ENCODE measurements at places on chromosomes 2 and 18.

DNA sequence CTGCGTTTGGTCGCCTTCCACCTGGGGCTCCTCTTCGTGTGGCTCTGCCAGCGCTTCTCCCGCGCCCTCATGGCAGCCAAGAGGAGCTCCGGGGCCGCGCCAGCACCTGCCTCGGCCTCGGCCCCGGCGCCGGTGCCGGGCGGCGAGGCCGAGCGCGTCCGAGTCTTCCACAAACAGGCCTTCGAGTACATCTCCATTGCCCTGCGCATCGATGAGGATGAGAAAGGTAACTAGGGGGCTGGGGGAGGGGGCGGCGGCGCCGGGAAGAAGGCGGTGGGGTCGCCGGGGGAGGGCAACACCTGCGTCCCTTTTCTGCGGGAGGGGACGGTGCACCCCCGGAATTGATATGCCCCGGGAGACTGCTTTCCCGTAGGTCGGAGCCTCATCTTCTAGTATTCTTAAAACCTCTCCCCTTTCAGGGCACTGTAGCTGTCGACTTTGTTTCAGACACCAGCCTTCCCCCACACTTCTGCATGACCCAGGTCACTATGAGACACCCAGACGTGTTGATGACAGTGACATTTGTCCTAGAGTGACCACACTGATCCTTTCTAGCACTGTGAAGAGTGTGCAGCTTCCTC lies 755 bp downstream of the SPAST start:
- H3K27ac ChIP-seq = peak overlapping the region; percentile 75
- H3K4me1 ChIP-seq = peaks cover 29% of the 10 kb centered on the region
- H3K36me3 ChIP-seq = peaks cover 2% of the 10 kb centered on the region
- H3K27me3 ChIP-seq = no peaks in the 10 kb centered on the region

DNA sequence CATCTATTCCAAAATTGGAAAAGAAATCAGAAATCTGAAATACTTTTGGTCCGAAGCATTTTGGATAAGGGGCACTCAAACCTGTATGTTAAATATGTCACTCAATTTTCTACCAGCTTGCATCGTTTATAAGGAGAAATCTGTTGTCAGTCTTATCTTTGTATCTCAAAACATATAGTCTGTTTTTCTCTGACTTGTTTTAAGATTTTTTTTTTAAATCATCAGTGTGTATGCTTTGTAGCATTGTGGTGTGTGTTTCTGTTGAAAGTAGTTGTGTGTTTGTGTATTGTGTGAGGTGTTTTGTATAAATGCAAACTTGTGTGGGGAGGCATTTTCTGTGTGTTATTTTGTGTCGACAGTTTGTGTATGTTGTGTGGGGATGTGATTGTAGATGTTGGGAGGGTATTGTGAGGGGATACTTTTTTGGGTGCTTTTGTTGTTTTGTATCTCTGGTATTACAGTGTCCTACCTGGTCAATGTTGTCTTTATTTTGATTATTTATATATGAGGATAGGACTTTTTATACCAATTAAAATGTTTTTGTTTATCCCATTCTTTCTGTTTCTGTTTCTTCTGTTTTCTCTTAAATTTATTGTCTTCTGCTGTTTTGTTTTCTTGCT lies 30.9 kb downstream of the SMCHD1 start:
- H3K36me3 ChIP-seq = peaks cover 65% of the 10 kb centered on the region
- DNase-seq = no peak
- H3K4me1 ChIP-seq = peaks cover 11% of the 10 kb centered on the region
- H3K27me3 ChIP-seq = no peaks in the 10 kb centered on the region
- no peak overlapping the region for H3K4me3 ChIP-seq
- no peak overlapping the region for H3K27ac ChIP-seq

DNA sequence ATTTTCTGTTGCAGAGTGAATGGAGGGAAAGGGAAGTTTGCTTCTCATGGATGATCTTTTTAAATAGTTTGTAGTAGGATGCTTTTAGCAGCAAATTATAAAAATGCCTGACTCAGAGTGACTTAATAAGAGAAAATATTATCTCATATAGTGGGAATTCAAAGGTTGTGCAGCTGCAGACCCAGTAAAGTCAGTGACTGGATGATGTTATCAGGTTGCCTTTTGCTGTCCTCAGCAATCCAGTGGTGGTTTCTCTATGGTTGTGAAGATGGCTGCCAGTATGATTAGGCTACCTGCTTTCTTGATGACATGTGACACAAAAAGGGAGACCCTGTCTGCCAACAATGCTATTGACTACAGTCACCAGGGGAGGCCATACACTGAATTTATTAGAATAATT lies 184.8 kb downstream of the DIS3L2 start:
- H3K36me3 ChIP-seq = peaks cover 2% of the 10 kb centered on the region
- H3K27me3 ChIP-seq = no peaks in the 10 kb centered on the region
- no peak overlapping the region for H3K27ac ChIP-seq
- H3K4me1 ChIP-seq = no peaks in the 10 kb centered on the region

GRCh38 chr2:66929632-66930338 lies 467.3 kb upstream of the ETAA1 start:
- no peaks in the 10 kb centered on the region for H3K36me3 ChIP-seq
- no peak overlapping the region for H3K4me3 ChIP-seq
- DNase-seq = no peak
- H3K27ac ChIP-seq = no peak overlapping the region
- H3K27me3 ChIP-seq = peaks cover 19% of the 10 kb centered on the region

- DNase-seq = no peak
- no peaks in the 10 kb centered on the region for H3K4me1 ChIP-seq
- H3K36me3 ChIP-seq = no peaks in the 10 kb centered on the region
- H3K27ac ChIP-seq = no peak overlapping the region
- peaks cover 52% of the 10 kb centered on the region for H3K27me3 ChIP-seq
Measured at GRCh38 chr18:60411715-60412114, 39.1 kb upstream of the MC4R start.

- H3K27me3 ChIP-seq = no peaks in the 10 kb centered on the region
- no peaks in the 10 kb centered on the region for H3K4me1 ChIP-seq
- H3K36me3 ChIP-seq = no peaks in the 10 kb centered on the region
- no peak overlapping the region for H3K27ac ChIP-seq
- no peak overlapping the region for H3K4me3 ChIP-seq
Measured at GRCh38 chr18:72638376-72638775, 94.2 kb upstream of the CBLN2 start.

- H3K36me3 ChIP-seq = no peaks in the 10 kb centered on the region
- no peak overlapping the region for H3K27ac ChIP-seq
- H3K4me1 ChIP-seq = no peaks in the 10 kb centered on the region
- no peaks in the 10 kb centered on the region for H3K27me3 ChIP-seq
Measured at GRCh38 chr2:142065156-142065555, 65.7 kb downstream of the LRP1B start.

DNA sequence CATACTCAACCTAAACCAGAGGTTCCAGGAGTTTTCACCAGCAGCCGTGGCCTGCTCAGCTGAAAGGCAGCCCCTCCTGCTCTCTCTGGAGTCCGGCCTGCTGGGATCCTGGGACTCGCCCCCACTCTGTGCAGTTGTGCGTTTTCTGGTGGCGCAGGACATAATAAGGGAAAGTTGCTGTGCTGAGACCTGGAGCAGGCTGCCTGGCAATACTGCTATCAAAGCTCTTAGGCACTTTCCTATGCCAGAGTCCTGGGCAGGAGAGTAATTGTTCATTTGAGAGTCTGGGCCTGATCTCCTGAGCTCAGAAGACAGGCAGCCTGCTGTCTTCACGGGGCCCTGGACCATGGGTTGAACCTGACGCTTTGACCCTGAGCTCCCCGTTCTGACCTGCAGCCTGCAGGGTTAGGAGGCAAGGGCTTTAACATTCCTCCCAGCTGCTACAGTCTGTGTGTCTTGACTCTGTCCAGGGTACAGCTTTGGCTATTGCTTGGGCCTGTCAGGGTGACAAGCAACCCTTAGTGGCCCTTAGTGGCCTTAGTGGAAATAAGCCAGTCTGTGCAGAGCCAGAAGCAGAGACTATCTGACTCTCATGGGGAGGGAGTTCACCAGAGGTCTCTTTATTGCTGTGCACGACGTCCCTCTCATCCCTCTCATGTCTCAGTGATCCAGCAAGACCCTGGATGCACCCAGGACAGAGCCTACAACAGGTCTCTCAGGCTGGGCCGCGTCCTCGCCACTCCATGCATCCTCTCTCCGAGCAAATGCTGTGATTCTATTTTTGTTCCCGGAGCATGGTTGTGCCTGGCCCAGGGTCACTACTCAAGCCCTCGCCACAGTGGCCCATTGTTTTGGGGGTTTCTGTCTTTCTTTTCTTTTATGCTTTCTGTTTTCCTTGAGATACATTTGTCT lies 60.6 kb downstream of the ACKR3 start:
- H3K27ac ChIP-seq = no peak overlapping the region

GRCh38 chr2:235827585-235827992 lies 333.7 kb downstream of the AGAP1 start:
- peak overlapping the region; percentile 63 for H3K27ac ChIP-seq
- no peak for DNase-seq
- H3K27me3 ChIP-seq = no peaks in the 10 kb centered on the region
- no peak overlapping the region for H3K4me3 ChIP-seq
- peaks cover 11% of the 10 kb centered on the region for H3K4me1 ChIP-seq

DNA sequence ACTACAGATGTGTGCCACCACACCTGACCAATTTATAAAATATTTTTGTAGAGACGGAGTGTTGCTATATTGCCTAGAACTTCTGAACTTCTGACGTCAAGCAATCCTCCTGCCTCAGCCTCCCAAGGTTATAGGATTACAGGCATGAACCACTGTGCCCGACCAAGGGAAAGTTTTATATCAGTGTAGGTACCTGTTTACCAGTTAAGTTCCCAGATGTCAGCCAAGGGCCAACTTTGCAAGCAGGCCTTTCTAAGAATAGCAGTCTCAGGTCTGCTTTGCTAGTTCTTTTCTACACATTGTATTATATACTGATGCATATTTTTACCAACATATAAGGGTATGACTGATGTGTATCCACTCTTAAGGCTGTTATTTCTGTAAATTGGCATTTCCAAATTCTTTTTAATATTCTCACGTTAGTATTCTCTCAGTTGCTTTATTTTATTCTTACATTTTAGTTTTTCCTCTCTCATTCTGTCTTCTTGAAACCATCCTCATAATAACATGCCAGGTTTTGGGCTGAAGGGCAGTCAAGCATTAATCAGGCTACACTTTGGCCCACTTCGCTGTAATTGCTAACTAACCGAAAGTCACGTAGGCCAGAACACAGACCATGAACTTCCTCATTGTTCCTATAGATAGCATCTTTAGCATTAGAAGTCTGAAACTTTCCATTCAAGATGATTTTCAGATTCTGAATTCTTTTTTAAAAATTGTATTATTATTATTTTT lies 25.0 kb upstream of the CXXC1 start:
- H3K27me3 ChIP-seq = peaks cover 21% of the 10 kb centered on the region
- no peaks in the 10 kb centered on the region for H3K36me3 ChIP-seq
- H3K4me1 ChIP-seq = peaks cover 4% of the 10 kb centered on the region
- no peak overlapping the region for H3K27ac ChIP-seq
- H3K4me3 ChIP-seq = no peak overlapping the region

DNA sequence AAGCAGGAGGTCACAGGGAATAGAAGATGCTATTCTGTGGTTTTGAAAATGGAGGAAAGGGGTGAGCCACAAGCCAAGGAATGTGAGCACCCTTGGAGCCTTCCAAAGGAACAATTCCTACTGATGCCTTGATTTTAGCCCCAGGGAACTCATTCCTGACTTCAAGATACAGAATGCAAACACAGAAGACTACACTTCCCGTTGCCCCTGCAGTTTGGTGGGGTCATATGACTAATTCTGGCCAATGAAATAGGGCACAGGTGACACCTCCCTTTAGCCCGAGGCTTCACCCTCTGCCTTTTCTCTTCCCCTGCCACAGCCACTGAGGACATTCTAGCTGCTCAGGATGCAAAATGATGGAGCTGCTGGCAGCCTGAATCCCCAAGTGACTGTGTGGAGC lies 126.1 kb downstream of the INHBB start:
- H3K36me3 ChIP-seq = peaks cover 2% of the 10 kb centered on the region
- DNase-seq = no peak
- H3K27ac ChIP-seq = no peak overlapping the region
- H3K4me3 ChIP-seq = no peak overlapping the region

DNA sequence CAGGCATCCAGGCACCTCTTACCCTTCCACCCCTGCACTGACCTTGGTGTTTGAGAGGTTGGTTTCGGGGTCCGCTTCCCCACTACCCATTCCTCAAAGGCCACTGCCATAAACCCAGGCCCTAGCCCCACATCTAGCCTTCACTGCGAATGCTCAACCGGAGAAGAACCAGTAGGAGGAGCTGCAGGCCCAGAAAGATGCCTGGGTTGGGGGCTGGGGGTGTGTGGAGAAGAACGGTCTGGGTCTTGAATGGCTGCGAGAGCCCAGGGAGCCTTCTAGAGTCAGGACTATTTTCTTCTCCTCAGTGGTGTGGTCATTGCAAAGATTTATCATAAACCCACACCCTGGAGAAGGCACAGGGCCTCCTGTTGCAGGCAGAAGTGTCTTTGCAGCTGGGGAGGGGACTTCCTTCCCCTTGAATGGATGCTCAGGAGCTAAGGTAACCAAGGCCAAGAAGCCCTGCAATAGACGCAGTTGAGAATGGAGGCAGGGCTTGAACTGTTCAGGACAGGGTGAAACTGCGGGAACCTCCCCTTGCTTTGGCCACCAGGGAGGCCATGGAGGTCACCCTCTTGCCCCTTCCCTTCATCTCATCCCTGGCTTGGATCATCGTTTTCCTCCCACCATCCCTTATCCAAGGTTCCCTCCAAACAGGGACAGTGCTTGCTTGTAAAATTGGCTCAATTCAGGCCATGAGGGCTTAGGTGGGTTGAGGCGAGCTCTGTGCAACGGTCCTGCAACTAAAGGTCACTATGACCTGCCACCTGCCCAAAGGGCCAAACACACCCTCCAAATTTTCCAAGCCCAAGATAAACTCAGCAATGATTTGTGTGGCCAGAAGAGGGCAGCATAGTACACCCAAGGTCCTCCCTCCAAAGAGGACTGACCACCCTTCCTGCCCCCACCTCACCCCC lies 20.9 kb downstream of the THNSL2 start:
- no peak for DNase-seq
- no peaks in the 10 kb centered on the region for H3K4me1 ChIP-seq
- H3K27me3 ChIP-seq = peaks cover 4% of the 10 kb centered on the region

DNA sequence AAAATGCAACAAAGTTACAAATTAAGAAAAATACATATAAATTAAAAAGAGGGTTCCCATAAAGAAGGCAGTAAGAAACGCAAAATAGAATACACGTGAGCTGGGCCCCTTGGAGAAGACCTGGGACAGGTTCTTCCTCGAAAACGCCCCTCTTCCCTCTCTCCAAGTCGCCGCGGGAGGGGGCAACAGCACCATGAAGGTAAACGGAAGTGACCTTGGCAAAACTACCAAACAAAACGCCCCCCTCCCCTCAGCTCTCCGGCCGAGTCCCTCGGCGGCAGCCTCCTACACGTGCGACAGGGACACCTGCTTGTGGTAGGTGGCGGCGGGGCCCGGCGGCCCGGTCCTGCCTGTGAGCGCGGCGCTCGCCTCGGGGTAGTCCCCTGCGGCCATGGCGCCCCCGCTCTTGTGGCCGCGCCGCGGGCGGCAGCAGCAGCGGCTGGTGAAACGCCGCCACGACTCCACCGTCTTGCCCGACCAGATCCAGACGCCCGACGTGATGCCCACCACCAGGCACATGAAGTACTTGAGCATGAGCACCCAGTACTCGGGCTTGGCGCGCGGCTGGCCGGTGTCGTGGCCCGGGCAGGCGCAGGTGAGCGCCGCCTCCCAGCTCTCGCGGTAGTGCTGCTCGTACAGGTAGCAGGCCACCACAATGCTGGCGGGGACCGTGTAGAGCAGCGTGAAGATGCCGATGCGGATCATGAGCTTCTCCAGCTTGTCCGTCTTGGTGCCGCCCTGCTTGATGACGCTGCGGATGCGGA lies 2.8 kb downstream of the FZD5 start:
- H3K4me3 ChIP-seq = peak overlapping the region; percentile 83
- H3K36me3 ChIP-seq = peaks cover 5% of the 10 kb centered on the region
- no peak overlapping the region for H3K27ac ChIP-seq
- peaks cover 30% of the 10 kb centered on the region for H3K4me1 ChIP-seq
- H3K27me3 ChIP-seq = peaks cover 26% of the 10 kb centered on the region
